ENCODE measurements at places on chromosomes 12 and 14.

- DNase-seq = no peak
Observed at GRCh38 chr14:23377573-23378563, 1.0 kb downstream of the CMTM5 start.

DNA sequence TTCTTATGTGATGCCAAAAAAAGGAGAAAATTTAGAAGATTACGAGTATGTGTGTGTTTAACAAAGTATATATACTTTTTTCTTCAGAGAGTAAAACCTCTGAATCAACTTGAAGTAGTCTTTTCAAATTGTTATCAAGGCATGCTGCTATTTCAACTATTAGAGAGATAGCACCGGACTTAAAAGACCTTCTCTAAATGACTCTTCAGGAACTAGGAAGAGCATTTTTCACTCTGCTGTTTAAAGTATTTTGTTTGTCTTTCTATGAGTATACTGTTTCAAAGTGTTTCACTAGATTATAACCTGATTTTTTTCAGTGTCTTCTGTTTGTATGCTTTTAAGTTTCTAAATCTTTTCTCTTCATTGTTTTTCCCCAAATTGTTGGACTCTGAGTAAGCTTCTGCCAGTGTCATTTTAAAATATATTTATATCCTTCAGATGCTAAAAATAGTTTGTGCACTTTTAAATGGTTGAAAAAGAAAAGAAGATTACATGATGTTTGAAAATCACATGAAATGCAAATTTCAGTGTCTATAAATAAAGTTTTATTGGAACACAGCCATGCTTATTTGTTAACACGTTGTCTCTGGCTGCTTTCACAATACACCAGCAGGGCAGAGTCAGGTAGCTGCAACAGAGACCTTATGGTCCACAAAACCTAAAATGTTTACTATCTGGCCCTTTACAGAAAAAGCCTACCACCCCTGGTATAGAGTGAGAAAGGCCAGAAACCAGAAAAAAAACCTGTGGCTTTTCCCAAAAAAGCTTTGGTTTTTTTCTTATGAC lies 21.3 kb downstream of the CRADD start:
- DNase-seq = no peak

DNA sequence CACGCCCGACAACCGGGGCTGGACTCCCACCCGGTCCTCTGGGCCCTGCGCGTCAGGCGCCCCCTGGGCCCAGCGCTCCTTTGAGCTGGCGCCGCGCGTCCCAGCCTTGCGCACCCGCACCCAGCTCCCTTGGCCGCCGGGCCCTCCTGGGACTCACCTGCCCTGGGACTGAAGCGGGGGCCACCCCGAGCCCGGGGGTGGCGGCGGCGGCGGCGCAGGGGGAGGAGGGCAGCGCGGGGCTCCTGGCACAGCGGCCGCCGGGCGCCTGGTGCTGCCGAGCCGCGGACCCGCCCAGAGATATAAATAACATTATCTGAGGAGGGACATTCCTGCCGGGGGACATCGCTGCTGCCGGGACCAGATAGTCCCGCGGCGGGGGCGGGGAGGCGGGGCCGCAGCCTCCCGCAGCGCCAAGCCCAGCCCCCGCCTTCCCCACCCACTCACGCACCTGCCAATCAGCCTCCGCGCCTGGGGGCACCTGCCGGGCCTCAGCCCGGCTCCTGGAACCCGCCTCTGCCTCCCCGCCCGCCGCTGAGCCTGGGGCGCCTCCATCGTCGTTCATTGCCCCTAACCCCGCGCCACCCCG lies at the start of gene SPTB:
SPTB (minus strand) TSS at position 273 of the 586 bp plus-strand sequence. CDS start 56,813 bp downstream, outside the sequence.
- DNase-seq = peak; percentile 70

DNA sequence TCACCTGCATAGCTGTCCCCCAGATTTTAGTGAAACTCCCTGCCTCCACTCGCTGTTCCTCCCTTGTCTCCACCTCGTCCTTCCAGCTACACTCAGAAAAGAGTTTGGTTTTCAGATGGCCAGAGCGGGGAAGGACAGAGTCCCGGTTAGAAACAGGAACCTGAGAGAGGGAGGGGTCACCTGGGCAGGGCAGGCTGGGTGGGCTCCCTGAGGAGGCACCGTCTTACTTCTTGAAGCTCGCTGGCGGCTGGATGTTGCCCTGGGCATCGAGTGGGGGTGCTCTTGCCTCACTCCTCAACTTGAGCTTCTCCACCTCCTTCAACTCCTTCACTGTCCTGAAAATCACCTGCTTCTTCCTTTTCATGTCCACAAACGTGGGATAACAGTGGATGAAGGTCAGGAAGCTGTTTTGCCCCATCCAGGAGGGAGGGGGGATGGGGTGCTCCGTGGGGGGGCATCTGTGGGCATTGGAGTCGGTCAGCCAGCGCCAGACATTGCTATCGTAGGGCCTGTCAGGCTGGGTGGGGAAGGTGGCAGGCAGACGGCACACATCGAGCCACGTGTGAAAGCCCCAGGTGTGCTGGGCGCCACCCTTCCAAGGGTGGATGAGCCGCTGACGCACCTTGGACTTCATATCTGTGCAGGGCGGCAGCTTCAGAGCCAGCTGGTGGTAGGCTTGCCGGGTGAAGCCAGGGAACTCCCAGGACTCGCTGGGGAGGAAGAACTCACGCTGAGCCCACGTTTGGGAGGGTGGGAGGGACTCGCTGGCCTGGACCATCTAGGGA lies 2.0 kb downstream of the TEX52 start:
- DNase-seq = no peak

- DNase-seq = no peak
Observed at GRCh38 chr12:93743999-93744689, 67.0 kb downstream of the CRADD start.

GRCh38 chr12:113850309-113851056 lies 115.6 kb downstream of the RBM19 start:
- DNase-seq = no peak

DNA sequence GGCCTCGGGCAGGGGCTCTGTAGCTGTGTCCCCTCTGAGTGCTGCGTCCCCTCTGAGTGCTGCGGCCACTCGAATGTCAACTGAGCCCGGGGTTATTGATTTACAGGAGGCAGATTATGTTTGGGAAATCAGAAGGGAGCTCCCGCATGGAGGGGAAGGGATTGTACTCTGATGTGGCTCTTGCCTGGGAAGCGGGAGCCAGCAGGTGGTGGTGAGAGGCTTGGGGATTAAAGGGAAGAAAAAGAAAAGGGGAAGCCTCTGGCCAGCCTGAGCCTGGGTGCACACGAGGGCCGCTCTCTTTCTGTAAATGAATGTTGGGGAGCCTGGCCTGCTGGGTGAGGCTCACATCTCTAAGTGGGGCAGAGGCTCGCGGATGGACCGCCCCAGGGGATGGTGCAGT lies 143.7 kb downstream of the AACS start:
- no peak for DNase-seq

DNA sequence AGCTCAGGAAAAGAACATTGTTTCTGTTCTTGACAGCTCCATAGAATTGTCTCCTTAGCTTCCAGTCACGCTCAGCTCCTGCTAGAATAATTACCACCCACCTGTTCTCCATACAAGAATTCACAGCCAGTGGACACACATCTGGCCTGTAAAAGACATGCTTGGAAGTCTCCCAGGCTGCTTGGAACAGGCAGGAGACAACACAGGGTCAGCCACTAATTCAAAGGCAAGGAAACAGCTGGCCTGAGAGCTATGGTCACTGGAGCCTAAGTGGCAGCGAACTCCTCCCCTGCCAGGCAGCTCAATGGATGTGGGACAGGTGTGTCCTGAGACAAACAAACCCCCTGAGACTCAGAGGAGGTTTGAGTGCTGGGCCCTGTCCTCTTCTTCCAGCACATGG lies 22.9 kb upstream of the LTBP2 start:
- peak; percentile 21 for DNase-seq

GRCh38 chr12:102816816-102817434 lies 100.1 kb downstream of the PAH start:
- DNase-seq = peak; percentile 64

- no peak for DNase-seq
Observed at GRCh38 chr12:28040246-28040645, 67.7 kb upstream of the PTHLH start.

GRCh38 chr12:126069549-126070165 lies 1004.4 kb downstream of the AACS start:
- DNase-seq = peak; percentile 62

DNA sequence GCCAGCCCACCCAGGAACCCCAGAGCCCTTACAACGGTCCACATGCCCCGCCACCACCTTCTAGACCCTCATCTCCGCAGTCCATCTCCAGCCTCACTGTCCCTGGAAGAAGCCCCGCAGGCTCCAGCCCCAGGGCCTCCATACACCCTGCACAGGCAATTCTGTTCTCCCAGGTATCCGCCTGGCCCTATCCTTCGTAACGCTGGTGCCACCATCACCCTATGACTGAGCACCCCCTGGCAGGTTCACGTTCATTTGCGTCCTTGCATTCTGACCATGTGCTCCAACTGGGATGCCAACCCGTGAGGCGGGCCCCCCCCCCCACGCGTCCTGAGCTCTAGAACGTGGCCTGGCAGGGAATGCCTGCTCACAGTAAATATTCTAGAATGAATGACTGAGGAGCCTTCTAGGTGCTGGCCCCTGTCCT lies 675 bp upstream of the SCARB1 start:
- no peak for DNase-seq

- peak; percentile 26 for DNase-seq
Observed at GRCh38 chr12:106285982-106286381, 16.6 kb upstream of the TCP11L2 start.

DNA sequence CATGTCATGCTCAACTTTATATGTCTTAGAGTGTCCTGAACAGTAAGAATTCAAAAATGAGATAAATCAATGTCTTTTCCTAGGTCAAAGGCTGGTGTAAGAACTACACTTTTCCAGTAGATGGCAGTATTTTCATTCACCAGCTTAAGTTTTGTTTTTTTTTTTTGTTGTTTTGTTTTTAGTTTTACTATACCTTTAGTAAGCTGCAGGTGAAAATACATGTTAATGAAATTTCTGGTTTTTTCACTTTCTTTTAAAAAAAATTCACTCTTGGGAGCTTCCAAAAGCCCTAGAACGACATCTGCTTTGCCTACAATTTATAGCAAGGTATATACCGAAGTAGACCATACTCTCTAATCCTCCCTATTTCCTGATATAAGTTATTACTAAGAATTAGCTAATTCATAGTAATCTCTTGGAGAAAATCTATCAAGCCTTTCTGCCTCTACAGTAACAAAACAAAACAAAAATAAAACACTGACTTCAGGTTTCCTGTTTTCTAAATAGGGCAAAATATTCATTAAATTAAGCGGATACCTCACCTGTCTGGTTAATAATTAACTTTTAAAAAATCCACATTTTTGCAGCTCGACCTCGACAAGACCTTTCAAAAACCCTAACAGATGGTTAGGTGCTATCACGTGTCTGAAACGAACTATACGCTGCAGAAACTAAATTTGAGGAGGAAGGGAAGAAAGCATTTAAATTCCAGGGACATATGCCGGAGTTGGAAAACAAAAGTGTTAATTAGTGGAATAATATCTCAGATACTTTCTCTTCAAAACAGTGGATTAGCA lies 2.7 kb upstream of the SAMD4A start:
- DNase-seq = peak; percentile 14

- DNase-seq = no peak
Observed at GRCh38 chr12:7601406-7601805, 64.3 kb downstream of the APOBEC1 start.

DNA sequence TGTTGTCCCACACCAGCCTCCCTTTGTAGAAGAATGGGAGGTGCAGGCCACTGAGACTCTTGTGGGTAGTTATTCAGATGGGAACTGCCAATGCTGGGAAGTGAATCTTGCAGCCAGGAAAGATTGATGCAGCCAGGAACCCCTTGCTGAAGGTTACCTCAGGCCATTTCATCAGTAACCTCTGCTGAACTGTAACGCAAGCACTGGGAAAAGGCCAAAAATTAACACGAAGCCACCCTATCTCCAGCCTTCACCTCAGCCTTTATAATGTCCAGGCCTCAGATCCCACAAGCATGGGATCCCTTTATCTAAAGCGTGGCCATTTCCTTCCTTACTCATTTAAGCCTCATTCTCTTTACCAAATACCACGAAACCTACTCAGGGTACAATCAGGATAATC lies 211.1 kb downstream of the SPTSSA start:
- DNase-seq = no peak

DNA sequence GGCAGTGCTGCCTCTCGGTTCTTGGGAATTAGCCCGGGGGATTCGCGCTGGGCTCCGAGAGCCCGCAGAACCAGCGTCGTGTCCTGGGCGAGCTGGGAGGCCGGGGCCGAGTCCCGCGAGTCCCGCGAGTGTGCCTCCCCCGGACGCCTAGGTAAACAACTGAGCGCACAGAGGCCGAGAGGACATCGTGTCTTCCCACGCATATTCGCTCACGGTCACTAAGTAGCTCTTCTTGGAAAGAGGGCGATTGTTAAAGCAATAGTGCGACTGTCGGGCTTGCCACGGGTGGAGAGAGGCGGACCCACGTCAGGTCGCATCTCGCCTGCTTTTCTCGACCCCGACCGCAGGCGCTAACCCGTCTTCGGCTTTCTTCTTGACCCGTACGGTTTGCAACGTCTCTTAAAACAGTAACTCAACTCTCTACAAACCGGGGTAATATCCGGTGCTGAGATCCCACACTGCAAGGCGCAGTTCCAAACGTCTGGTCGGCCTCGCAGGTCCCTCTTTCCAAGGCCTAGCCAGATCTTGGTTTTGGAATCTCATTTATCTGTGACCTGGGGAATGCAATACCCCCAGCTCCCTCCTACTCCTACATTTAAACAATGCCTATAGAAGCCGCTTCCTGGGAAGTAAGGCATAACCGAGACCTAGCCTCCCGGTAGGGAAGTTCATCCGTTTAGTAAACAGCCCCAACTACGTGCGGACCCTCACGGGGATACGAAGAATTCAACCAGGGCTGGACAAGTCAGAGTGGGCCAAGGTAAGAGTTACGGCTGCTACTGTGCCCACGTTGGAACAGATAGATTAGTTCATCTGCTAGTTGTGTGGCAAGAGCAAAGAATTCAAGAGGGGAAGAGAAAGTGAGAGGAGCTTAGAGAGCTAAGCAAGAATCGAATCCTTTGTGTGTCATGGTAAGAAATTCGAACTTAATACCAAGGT lies 736 bp upstream of the PHLDA1 start:
- no peak for DNase-seq

GRCh38 chr12:53651737-53652136 lies 24.1 kb downstream of the ATP5MC2 start:
- no peak for DNase-seq

DNA sequence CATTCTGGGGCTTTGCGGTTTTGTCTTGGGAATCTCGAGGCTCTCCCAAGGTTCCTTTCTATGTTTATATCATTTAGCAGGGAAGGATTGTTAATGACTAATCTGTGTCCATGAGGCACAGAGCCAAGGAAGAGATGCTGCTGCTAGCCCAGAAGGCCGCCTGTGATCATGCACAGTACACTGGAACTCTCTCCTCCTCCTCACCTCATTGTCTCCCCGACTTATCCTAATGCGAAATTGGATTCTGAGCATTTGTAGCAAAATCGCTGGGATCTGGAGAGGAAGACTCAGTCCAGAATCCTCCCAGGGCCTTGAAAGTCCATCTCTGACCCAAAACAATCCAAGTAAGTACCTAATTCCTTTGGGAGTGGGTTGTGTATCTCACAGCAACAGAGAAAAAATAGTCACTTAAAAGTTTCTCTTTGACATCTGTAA lies at the start of gene NR1H4:
NR1H4 (plus strand) TSS at position 151 of the 435 bp plus-strand sequence. CDS start 19,458 bp downstream, outside the sequence.
- DNase-seq = no peak

GRCh38 chr12:89882792-89883191 lies 174.2 kb upstream of the ATP2B1 start:
- DNase-seq = no peak

All from NCI-H1417 (cell line).